ENCODE measurements at places on chromosomes 4 and X.

GRCh38 chr4:118282692-118283091 lies 70.1 kb downstream of the PRSS12 start:
- no peak for DNase-seq

DNA sequence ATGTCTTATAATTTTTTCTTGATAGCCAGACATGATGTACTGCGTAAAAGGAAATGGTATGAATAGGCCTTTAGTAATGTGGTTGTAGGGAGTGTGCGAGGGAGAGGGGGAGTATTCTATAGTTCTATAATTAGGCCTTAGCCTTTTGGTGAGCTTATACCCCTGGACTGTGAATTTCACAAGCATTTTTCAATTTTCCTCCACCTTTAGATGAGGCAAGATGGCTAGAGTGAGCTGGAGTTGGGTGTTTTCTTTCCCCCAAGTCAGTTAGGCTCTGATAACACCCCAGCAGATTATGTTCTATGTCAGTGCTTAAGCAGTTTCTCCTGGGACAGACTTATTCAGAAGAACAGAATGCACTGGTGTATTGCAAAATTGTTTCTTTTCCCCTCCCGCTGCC lies 210.2 kb upstream of the NPY2R start:
- no peak for DNase-seq

- DNase-seq = no peak
Measured at GRCh38 chr4:145660064-145660463, 19.9 kb upstream of the C4orf51 start.

DNA sequence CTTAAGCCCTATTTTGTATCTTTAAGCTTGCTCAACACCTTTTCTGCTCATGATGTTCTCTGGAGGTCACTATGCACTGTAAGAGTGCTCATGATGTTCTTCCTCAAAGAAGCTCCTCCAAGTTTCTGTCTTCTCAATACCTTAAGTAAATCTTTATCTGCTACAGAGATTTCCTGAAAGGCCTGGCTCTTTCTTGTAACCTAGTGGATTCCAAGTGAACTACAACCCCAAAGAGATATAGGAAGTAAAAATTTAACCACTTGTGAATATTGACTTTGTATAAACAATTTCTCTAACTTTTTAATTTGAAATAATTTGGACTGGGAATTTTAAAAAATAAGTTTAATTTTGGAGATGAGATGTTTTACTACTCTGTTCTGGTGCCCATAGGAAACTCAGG lies 39.3 kb upstream of the XK start:
- DNase-seq = no peak

DNA sequence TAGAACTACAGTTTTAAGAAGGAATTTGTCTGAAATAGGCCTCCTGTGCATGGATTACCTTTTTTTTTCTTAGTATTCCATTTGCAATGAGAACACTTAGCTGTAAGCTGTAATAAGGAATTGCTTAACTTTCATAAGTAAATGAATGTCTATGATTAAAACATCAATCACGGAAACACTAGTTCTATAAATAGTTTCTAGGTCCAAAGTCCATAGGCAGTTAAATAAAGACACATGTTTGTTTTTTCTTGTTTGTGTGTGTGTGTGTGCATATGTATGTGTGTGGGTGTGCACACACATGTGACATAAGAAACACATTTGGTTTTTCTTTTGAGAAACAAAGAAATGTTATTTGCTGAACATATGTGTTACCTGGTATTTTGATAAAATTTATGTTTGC lies 11.2 kb downstream of the GPRIN3 start:
- DNase-seq = no peak

DNA sequence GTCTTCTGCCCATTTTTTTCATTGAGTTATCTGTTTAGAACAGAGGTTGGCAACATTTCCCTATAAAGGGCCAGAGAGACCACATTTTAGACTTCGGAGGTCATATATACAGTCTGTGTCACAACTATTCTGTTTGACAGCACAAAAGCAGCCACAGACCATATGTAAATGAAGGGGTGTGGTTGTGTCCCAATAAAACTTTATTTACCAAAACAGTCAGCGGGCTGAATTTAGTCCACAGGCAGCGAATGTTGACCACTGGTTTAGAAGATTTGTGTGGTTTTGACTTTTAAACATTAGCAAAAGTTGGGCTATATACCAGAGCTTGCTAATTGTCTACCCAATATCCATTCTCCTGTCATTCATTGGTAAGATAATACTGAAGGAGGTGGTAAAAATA lies 150.8 kb downstream of the AMELX start:
- DNase-seq = no peak

DNA sequence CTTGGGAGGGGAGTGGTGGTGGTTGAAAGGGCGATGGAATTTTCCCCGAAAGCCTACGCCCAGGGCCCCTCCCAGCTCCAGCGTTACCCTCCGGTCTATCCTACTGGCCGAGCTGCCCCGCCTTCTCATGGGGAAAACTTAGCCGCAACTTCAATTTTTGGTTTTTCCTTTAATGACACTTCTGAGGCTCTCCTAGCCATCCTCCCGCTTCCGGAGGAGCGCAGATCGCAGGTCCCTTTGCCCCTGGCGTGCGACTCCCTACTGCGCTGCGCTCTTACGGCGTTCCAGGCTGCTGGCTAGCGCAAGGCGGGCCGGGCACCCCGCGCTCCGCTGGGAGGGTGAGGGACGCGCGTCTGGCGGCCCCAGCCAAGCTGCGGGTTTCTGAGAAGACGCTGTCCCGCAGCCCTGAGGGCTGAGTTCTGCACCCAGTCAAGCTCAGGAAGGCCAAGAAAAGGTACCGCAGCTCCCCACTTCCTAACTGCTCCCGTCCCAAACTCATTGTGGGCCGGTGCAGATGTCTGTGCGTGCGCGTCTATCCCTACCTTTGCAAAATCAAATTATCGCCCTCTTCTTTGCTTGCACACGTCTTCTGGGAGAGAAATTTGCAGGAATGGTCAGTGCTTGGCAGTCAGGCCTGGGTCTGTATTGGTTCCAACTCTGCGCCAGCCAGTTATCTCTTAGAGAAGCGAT lies 533 bp downstream of the IL15 start:
- no peak for DNase-seq

GRCh38 chr4:25767877-25768725 lies 94.7 kb downstream of the SEL1L3 start:
- peak; percentile 35 for DNase-seq

GRCh38 chrX:77740376-77740905 lies 45.6 kb downstream of the ATRX start:
- no peak for DNase-seq

GRCh38 chrX:96590403-96590802 lies 94.2 kb upstream of the DIAPH2 start:
- no peak for DNase-seq
